Activated gamma-delta T cell treated with anti-CD3 and anti-CD28 coated beads, Interleukin-2, amount 50 U/mL, for 16 hours (primary cell): ENCODE measurements at places on chromosomes 16 and 17.

DNA sequence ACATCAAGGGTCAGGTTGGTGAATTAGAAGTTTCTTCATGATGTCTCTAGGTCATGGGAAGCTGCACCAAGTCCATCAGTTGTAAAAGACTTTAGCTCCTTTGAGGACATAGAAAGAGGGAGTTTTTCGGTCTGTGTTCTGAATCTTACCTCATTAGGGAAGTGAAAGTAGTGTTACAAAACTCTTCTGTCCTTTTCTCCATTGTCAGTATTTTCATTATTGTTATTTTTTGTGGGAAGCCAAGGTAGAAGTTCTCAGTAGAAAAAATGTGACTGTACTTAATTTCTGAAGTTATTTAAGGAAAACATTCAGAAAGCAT is 24.2 kb downstream of the MAP3K3 start:
- no peak for DNase-seq

DNA sequence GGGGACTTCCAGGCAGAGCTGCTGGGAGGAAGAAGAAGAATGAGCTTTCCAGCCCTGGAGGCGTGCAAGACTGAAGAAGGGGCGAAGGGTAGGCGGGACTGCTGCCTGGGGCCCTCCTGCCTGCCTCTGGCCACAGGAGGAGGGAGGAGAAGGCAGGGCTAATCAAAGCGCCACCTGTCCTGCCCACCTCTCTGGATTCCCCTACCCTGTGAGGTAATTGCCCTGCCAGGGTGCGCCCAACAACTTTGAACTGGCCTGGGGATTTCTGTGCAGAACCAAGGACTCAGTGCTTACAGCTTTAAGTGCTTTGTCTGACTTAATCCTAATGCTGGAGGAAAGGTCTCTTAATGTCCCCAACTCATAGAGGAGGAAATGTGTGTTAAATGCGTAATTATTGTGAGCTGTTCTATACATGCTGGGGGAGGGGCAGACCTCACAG is at the start of gene NOXO1:
TSS of gene NOXO1 (minus strand) at position 72 of the 439 bp plus-strand sequence. CDS start 290 bp downstream, outside the sequence.
- no peak for DNase-seq

DNA sequence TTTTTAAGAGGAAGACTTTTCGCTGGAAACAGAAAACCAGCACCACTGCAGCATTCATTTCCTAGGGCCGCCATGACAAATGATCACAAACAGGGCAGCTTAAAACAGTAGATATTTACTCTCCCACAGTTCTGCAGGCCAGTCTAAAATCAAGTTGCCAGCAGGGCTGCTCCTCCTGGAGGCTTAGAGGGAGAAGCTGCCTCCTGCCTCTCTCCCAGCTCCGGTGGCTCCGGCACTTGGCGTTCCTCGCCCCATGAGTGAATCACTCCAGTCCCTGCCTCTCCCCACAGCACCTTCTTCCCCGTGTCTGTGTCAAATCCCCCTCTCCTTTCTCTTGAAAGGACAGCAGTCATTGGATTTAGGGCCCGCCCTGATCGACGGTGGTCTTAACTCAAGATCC is 72.1 kb downstream of the SOCS1 start:
- DNase-seq, result no peak

DNA sequence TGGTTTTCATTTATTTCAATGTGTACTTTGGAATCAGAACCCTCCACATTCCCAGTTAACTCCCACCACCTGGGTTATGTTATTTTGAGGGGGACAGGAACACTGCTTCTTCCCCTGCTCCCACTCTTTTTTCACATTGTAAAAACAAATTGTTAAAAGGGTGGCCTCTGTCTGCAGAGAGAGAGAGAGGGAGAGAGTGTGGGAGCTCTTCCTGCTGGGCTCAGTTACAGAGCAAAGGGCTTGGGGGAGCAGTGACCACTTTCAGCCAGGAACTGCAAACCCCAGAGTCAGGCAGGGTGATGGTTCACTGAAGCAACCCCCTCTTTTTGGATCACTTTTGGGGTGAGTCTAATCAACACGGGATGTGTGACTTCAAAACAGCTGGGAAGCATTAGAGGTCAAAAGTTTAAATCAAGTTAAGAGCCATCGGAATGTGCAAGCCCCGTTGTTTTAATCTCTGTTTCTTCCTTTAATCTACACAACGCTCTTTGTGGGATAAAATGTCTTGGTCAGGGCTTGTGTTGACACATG is 577.0 kb upstream of the CDH11 start:
- DNase-seq, result no peak

DNA sequence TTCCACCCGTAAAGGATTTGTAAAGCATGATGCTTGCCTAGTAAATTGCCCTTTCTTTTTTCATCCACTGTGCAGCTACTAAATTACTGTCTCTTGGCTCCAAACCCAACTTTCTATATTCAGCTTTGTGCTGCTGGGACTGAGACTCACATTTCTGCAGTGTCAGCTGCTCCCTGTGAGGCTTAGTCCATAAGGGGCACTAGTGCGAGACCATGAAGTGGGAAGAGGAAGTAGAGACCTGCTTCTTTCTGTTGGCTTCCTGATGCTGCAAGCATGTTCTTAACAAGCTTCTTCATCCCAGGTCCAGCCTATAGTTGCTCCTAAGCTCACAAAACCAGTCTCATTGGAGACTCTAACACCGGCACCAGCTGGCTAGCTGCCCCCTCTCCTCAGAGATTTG is 74.9 kb upstream of the HS3ST2 start:
- DNase-seq, result no peak

DNA sequence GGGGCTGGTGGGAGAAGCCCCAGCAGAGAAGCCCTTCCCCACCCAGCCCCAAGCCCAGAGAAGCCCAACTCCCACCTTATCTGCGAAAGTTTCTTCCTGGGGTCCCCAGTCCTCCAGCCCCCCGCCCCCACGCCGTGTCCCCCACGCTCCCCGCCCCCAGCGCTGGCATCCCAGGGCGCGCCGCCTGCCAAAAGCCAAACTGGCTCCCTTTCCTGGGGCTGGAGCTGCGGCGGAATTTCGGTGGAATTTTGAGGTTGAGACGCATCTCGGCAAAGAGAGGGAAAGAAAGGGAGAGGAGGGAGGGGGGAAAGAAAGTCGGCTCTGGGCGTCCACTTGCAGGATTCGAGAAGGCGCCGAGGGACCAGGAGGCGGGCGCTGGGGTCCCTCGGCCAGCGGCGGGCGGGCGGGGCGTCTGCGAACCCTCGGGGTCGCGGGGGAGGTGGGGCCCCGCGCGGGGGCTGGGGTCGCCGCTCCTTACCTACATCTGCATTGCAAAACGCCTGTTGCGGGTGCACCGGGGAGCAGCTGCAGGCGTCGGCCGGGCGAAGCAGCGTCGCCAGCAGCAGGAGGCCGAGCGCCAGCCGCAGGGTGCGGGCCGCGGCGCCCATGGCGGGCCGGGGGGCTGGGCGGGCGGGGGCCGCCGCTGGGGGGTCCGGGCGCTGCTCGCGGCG is 571 bp downstream of the TIMP2 start:
- DNase-seq, result no peak
